ENCODE measurements at places on chromosomes 3 and 15.

DNA sequence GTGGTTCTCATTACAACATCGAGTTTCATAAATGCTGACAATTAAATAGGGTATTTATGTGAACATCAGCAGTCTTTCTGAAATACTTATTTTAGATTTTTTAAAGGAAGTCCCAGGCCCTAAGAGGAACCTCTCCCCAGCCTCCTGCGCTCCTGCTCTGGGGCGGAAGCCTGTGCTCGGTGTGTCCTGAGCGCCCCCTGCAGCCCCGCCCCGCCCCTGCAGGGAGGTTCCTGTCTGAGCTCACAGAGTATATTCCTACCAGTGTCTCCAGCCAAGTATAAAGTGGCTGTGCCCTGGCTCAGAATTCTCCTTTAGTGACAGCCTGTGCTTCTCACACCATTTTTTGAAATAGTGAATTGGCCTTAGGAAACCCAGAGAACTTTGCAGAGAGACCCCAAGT is 567.9 kb downstream of the GOLGA6L6 start:
- DNase-seq, result no peak

GRCh38 chr3:193872265-193872753 is 263.6 kb upstream of the HES1 start:
- peak; percentile 94 for DNase-seq

DNA sequence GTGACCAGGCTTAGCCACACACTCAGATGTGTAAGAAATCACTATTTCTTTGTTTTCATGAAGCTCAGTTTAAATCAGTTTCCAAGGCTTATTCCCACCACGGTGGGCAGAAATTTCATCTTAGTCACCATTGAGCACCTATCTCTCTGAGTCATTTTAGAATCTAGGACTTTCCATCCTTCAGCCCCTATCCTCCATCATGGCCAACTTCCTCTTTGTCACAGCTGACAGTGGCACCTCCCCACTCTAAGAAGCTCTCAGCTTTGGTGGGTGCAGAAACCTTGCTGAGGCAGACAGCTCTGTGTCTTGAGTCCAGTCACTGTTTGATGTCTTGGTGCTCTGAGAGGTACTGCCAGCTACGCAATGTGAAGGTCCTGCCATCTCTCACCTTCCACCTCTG is 32.9 kb downstream of the SNTN start:
- DNase-seq, result no peak

DNA sequence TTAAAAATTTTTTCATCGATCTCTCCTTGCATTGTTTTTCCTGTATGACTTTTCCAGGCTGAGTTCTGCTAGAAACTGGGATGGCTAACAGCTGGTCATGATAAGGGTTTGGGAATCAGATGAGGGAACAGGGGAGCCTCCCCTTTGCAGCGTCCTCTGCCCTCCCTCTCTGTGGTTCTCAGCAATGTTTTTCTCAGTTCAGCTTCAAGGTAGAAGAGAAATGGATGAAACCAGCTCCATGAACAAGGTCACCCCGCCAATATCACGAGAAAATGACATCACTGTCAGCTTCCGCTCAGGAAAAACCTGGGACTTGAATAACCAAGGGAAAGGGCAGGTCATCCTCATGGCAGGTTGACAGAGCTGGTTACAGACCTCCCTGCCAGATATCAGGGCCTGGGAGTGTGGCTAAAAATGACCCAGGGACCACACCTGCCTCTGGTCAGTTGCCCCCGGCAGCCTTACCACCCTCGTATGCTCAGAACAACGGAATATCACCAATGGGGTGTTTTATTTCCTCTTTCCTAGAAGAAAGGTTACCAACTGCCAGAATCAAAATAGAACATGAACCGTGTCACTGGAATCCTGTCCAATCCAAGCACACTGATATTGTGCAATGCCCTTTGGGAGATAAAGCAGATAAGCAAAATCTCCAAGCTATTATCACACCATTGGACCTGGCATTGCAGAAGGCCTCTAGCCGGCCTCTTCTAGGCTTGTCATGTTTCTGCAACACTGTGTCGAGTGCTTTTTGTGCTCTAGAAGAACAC is 26.1 kb downstream of the LSM3 start:
- DNase-seq, result no peak

- no peak for DNase-seq
Measured at GRCh38 chr3:148950806-148951205, 40.5 kb upstream of the GYG1 start.

DNA sequence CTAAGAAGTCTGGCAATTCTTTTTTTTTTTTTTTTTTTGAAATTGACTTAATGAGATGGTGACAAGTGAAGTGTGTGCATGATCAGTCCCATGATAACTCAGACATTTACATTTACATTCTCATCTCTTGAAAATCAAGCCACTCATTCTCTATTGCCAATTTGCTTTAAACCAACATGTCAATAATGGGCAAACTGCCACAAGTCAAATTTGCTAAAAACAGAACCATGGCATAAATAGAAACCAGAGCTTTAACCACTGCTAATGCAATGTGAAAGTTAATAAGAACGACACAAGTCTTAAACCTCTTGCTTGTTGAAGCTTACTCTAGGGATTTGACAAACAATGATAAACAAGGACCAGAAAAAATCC is 12.0 kb upstream of the COL8A1 start:
- no peak for DNase-seq

DNA sequence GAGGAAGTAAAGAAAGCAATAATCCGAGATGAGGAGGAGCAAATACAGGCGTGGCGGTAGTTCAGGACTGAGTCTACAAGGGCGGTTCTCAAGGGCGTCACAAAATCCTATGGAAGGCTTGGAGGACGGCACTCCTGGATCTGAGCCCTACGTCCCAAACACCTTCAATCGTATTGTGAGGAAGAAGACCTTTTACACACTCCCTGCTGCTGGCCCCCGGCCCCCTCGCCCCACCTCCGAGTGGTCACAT is 747 bp downstream of the PLD1 start:
- no peak for DNase-seq

GRCh38 chr15:82132742-82133141 is 86.9 kb upstream of the MEX3B start:
- DNase-seq, result peak; percentile 72

- DNase-seq, result no peak
Measured at GRCh38 chr15:77599899-77600298, 32.8 kb downstream of the LINGO1 start.

GRCh38 chr3:71369701-71370391 is 213.7 kb downstream of the FOXP1 start:
- no peak for DNase-seq

GRCh38 chr3:161781381-161781780 is 284.8 kb downstream of the OTOL1 start:
- no peak for DNase-seq

- DNase-seq, result peak; percentile 41
Measured at GRCh38 chr3:129231331-129232119, 17.9 kb upstream of the COPG1 start.

DNA sequence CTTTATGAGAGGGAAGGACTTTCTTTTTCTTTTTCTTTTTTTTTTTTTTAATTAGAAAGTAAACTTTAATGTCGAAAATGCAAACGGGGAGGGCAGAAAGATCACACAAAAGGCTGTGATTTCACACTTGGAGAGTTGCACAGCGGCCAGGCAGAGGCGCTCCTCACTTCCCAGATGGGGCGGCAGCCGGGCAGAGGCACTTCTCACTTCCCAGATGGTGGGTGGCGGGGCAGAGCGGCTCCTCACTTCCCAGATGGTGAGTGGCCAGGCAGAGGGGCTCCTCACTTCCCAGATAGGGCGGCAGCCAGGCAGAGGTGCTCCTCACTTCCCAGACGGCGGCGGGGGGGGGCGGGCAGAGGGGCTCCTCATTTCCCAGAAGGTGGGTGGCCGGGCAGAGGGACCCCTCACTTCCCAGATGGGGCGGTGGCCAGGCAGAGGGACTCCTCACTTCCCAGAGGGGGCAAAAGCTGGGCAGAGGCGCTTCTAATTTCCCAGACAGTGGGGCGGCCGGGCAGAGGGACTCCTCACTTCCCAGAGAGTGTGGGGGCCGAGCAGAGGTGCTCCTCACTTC is 88.6 kb downstream of the ATP2B2 start:
- DNase-seq, result no peak

GRCh38 chr3:153348457-153349107 is 186.6 kb downstream of the RAP2B start:
- DNase-seq, result no peak

DNA sequence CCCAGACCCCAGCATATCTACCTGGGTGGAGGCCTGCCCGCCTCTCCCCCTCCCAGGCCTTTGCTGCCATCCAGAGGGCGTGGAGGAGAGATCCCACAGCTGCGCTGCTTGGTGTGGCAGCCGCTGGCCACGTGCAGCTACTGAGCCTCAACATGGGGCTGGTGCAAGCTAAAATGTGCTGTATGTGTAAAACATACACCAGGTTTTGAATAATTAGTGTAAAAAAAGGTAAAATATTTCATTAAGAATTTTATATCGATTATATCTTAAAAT is 95.8 kb downstream of the SEC22A start:
- no peak for DNase-seq

DNA sequence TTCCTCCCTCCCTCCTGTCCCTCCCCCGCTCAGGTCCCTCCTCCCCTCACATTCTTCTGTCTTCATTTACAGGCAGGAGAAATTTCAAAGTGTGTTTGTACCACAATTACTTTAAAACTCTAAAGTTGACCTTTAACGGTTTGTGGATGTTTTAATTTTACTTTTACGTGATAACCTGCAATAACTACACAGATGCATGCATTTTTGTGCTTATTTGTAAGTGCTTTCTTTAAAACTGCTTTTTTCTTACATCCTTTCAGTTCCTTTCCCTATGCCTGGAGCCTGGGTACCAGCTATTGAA is 51.8 kb upstream of the CGNL1 start:
- DNase-seq, result no peak

DNA sequence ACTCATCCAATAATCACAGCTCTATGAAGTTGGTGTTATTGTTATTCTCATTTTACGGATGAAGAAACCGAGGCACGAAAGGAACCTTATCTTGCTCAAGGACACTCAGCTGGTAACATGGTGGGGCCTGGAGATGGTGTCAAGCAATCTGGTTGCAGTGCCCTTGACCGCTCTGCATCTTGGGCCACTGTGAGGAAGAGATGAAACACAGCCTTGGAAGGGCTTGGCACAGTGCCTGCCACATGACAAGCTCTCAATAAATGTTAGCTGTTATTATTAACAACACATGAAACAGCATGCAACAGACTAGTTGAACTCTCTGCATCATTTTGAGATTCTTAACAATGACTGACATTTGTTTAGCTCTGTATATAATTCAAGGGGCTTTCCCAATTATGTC is 10.1 kb upstream of the ITGA11 start:
- no peak for DNase-seq

DNA sequence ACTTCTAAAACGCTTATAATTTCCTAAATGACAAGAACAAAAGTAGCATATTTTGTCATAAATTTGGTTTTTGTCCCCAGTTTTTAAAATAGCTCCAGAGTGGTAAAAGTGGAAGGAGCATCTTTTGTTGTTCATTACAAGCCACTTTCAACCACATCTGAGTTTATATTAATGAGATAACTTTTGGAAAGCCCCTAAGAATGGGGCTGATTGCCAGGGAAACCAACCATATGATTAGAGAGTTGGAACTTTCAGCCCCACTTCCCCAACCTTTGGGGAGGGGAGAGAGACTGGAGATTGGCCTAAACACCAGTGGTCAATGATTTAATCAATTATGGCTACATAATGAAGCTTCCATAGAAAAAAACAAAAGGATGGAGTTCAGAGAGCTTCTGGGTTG is 57.4 kb downstream of the CPA3 start:
- no peak for DNase-seq

DNA sequence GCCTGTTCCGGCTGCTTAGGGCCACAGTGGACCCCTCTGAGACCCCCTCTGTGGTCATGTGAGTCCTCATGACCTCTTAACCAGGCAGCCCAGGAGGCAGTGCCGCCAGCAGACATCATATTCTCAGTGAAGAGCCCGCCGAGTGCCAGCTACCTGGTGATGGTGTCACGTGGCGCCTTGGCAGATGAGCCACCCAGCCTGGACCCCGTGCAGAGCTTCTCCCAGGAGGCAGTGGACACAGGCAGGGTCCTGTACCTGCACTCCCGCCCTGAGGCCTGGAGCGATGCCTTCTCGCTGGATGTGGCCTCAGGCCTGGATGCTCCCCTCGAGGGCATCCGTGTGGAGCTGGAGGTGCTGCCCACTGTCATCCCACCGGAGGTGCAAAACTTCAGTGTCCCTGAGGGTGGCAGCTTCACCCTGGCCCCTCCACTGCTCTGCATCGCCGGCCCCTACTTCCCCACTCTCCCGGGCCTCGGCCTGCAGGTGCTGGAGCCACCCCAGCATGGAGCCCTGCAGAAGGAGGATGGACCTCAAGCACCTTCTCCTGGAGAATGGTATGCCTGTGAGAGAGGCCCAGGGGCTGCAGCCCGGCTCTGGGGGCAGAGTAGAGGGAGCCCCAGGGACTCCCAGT is 176.1 kb downstream of the TBC1D2B start:
- no peak for DNase-seq

DNA sequence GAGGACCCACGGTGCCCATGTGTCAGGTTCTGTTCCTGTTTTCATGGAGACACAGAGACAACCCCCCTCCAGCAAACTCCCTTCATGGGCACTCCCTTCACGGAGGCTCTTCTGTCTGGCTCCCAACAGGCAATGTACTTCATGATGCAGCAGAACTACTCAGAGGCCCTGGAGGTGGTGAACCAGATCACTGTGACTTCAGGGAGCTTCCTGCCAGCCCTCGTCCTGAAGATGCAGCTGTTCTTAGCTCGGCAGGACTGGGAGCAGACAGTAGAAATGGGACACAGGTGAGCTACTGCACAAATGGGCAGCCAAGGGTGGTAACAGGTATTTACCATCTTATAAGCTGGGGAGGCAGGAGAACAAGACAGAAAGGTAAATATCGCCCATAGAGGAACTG is 7.0 kb downstream of the TTC21A start:
- DNase-seq, result no peak

DNA sequence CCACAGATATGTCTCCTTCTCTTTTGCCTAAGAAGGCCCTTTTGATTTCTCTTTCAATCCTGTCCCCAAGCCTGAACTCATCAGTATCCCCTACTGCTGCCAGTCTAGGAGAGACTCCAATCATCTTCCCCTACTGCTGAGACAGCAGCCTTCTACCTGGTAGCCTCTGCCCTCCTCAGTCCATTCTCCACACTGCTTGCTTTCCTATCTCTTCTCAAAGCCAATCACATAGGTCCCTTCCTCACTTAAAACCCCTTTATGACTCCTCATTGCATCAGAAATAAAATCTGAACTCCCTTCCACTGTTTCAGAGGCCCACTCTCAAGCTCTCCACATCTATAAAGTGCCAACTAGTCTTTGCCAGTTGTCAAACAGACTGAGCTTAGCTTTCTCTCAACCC is 1081.8 kb upstream of the CFAP20DC start:
- DNase-seq, result no peak

DNA sequence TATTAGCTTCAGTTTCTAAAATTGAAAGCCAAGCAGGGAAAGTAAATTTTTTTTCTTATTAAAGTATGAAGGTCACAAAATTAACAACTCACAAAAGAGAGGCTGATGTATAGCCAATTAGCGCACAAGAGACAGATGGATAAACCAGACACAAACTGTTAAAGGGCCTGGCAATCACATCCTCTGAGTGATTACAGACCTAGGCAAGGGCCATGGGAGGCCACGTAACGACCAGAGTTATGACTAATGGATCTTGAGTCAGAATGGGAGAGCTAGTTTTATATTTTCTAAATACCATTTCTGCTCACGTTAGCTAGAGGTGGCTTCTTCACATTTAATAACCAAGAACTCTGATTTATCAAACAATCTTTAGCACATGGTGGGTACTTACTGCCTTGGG is 17.8 kb upstream of the SCAMP5 start:
- DNase-seq, result no peak
